Hypothalamus (tissue), 51 donors: ENCODE measurements at places on chromosomes 12 and 14.

- DNase-seq: no peak
These were observed at the start of gene EEF1AKMT3 for GRCh38 chr12:57772429-57773322. Gene EEF1AKMT3, plus strand, starts transcription at chr12:57772614. Its CDS starts 111 bp downstream, at chr12:57772725.

DNA sequence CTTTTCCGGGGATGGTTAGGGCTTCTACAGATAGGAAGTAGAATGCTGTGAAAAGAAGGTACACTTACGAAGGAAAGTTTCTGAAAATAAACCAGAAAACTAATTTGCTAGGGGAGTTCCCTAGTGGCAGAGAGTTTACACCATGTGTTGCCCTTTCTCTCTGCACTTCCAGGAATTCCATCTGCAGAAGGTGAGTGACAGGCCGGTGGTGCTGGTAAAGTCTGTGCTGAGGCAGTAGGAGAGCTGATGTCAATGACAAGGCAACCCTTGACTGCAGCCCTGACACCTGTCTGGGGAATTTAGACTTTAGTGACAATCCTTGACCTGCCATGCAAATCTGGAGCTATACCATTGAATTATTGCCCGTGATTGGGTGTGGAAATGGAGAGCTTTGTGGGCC, 687.8 kb downstream of the NRXN3 start:
- no peak for DNase-seq

DNA sequence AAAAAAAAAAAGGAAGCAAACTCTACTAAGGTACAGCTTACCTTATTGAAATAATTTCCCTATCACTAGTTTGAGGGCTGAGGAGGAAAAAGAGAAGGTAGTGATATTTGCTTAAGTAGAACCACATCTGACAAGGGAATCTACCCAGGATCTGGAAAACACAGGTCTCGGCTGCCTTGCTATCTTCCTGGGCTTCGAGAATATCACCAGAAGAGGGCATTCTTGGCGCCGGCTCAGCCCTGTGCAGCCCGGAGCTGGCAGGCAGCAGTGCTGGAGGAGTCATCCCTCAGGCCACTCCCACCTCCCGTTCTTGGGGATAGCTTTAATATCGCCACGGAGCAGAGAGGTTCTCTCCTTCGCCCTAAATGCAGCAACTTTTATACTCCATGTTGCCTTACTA, 1181.2 kb downstream of the VRK1 start:
- no peak for DNase-seq

GRCh38 chr14:21103710-21104447, 3.0 kb downstream of the TMEM253 start:
- DNase-seq: peak; percentile 95

DNA sequence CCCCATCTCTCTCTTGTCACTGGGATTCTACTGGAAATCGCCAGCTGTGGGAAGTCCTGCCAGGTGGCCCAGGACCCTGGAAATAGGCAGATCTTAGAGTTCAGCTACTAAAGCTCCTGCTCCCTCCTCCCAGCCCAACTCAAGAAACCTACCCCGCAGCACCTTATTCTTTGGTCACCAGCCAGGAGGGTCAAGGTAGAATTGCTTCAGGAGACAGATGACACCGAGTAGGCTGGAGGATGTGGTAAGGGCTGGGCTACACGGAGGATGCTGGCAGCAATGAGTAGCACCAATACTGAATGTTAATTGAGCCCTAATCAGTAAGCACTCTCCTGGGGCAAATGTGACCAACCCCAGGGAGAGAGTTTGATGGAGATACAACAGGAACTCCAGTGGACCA, 119.7 kb upstream of the VASH1 start:
- no peak for DNase-seq

DNA sequence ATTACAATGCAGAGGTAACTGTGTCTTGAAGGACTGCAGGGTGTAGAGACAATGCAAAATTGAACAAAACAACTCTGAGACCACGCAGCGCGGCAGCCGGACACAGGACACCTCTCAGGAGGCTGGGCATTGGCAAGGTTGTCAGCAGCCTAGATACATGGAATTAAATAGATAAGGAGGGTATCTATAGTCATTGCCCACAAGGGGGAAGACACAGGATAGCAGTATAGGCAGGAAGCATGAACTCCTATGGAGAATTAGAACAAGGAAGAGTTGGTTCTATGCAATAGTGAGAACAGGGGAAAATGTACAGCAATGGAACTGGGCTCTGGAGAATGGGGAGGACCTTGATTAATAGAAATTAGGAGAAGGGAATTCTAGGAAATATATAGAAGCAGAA, 164.1 kb downstream of the C12orf42 start:
- DNase-seq: no peak

DNA sequence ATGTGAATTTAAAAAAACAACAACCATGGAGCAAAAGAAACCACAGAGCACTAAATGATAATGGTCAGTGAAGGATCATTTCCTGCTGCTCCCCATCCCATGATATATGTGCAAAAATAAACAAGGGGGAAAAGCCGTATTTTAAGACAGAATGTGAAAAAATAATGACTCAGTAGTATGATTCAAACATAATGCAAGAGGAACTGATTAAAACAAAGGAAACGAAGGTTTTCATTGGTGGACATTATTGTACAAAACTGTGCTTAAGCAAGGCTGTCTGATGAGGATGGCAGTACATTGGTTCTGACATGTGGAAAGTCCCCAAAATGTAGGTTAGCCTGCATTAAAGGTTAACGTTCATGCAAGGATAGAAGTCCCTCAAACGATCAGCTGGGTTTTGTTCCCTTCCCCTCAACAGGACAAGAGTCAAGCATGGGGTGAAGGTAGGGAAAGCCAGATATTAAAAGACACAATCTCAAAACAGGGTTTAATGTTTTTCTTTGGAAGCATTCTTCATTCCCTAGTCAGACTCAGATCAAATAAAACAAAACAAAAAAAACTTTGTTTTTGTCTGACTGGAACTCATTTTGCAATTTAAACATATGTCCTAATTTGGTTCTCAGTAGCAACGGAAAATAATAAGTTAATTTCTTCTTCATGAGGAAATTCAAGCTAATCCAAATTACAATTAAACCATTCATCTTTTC, 26.3 kb upstream of the PTGDR start:
- DNase-seq: no peak

- DNase-seq: no peak
These were observed 687 bp upstream of the RPS29 start for GRCh38 chr14:49586673-49587460.

DNA sequence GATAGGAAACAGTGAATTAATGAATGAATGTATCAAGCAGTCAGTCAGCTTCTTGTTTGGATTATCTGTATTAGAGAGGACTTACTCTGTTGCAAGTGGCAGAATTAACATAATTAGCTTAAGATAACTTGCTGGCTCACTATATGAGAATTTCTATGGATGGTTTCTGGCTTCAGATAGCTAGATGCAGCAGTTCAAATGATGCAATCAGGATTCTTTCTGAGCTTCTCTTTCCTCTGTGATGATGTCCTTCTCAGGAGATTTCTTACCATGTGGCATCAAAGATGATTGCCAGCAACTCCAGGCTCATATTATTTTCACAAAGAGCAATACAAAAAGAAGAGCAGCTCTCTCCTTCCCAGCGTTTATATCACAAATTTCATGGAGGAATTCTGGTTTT, 30.7 kb downstream of the FRMD6 start:
- no peak for DNase-seq

DNA sequence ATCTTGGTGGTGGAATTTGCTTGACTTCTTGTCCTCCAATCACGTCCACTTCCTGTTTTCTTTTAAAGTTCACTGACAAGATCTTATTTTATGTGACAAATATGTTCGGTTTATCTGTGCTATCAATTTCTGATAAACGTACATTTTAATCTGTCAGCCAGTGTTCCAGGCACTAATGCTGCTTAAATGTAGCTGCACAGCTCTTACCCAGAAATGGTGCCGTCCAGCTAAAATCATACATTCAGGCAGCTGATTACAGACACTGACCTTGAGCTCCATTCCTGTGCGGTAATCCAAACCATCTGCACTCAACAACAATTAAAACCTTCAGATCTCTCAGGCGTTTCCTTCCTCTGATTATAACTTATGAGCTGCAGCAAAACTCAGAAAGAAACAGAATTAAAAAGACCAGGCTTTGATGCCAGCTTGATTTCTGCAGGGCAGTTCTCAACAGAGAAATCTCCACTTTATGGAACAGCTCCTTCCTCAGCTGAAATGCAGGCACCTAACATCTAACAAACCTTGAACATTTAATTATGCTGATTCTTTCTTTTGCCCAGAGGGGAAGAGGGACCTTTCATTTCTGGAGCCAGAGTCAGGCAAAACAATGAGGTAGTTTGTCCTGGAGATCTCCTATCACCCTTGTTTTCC, 26.4 kb upstream of the RASSF3 start:
- no peak for DNase-seq

- no peak for DNase-seq
These were observed 8.1 kb upstream of the IRF2BPL start for GRCh38 chr14:77036484-77037214.

GRCh38 chr12:49880756-49881414, 22.8 kb downstream of the FAIM2 start:
- no peak for DNase-seq

- no peak for DNase-seq
These were observed 520.5 kb upstream of the STXBP6 start for GRCh38 chr14:25570483-25570882.

- no peak for DNase-seq
These were observed 100.1 kb downstream of the PLEKHG7 start for GRCh38 chr12:92802906-92803305.

- DNase-seq: no peak
These were observed 286.4 kb downstream of the PCNX1 start for GRCh38 chr14:71193663-71194062.

- DNase-seq: no peak
These were observed 86.3 kb downstream of the PLEKHG3 start for GRCh38 chr14:64790478-64790877.

DNA sequence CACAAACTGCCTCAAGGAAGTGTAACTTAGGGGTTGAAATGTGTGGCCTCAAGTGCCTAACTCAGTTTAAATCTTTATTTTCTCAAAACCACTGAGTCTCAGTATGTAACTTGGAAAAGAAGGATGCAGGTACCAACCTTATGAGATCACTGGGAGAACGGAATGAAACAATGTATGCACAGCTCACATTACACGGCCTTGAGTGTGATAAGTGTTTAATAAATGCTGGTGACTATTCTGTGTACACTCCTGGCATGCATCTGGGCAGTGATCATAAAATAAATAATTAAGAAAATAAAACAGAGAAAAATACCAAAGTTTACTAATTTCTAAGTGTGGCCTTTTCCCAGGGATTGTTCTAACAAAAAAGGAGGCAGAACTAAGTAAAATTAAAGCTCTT, 974.5 kb upstream of the FLRT2 start:
- DNase-seq: no peak

DNA sequence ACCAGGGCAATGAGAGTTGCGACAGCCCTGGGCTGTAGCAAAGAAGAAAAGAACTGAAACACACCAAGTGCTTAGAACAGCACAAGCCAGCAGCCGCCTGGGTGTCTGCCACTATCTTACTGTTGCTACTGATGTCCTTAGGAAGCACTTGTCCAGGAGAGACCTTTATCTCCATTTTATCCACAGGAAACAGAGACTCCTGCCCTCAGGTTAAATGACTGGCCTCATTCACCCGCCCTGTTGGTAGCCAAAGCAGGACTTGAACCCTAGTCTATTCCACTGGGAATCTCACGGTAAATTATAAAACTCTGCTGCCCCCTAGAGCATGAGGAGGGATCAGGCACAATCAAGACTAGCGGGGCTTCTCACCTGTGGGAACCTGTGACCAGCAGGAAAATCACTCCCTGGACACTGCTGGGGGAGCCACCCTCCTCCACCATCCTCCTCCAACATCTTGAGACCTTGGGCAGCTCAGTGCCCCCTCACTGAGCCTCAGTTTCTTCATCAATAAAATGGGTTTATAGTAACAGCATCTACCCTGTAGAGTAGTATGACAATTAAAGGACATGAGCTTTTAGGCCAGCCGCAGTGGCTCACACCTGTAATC, 20.5 kb upstream of the TESC start:
- no peak for DNase-seq

DNA sequence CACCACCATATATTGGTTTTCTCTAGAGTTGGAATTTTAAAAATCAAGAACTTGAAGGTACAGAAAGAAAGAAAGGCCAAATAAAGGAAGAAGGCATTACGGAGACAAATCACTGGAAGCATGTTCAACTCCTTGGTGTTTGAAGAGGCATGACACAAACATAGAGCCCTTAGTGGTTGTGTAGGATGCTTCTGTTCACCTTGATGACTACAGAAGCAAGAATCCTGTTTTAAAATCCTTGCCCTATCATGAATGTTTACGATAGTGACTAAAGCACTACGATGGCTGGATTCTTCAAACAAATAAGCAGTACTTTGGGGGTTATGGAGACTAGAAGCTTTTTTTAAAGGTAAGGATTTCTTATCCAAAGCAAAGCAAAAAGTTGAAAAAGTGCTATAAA, 10.3 kb upstream of the ISM2 start:
- no peak for DNase-seq

DNA sequence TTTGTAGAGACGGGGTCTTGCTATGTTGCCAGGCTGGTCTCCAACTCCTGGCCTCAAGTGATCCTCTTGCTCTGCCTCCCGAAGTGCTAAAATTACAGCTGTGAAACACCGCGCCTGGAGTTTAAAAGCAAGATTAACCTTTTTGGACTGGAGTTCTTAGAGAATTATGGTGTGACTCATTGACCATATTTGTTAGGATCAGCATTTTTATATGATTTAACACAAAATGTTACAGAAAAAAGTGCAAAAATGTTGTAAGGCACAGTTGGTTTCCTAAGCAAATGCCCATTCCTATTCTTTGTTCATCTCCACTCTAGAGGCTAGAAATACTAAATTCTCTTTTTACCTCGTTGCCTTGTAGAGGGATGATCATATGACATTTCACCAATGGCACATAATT, 27.6 kb downstream of the SLC35E3 start:
- no peak for DNase-seq

GRCh38 chr12:80193865-80194264, 94.5 kb downstream of the OTOGL start:
- DNase-seq: no peak

DNA sequence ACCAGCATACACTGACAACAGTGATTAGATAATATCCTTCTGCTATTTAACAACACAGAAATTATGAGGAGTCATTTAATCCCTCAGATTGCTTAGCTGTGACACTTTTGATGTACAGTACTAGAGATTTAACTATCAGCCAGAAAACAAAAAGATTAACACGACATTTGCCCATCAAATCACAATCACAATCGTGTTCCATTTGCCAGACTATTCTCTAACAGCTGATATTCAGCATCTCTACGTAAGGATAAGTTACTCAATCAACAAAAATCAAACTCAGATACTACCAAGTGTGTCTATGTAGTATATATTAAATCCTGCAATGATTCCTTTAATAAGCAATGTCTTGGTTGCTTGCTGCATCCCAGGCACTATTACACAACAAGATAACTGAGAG, 558.7 kb upstream of the USP15 start:
- DNase-seq: no peak

DNA sequence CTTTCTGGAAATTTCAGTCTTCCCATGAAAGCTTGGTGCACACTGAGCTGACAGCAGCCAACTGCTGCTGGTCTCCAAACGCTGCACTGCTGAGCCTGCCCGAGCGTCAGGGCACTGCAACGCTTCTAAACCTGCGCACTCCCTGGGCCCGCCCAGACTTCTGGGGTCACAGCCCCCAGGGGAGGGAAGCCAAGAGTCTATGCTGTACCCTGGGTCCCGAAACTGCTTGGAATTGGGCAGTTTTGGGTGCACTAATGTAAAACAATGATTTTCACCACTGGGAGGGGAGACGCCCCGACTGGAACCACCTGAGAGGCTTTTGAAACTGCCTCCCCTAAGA, 32.0 kb downstream of the CCDC92 start:
- DNase-seq: no peak

GRCh38 chr12:126061777-126062176, 996.5 kb downstream of the AACS start:
- DNase-seq: no peak
